ENCODE measurements at places on chromosomes 7 and 10. TPM values are rescaled to one million over a fixed set of nuclear protein-coding genes. Genes with fewer than 3 reads are reported as not detected.

The SFXN3 gene
- 56.6 TPM for total RNA-seq

The KCND2 gene
- total RNA-seq = 11.3 TPM

The HOXA2 gene
- total RNA-seq = 0.16 TPM

The CUBN gene
- total RNA-seq = 3.4 TPM

The NEUROD6 gene
- total RNA-seq = not detected

The OR2A14 gene
- not detected for total RNA-seq

The PLPP4 gene
- total RNA-seq = not detected

All from fibroblast of the aortic adventitia (primary cell).